Motor neuron (in vitro differentiated cells): ENCODE measurements at places on chromosomes 2 and 18. TPM values are rescaled to one million over a fixed set of nuclear protein-coding genes. Genes with fewer than 3 reads are reported as not detected.

Gene GPR45
- total RNA-seq, result 0.69 and 0.87 TPM in 2 replicates

Gene PKDCC
- total RNA-seq, result 3.2 and 5.2 TPM in 2 replicates

Gene AQP12A
- not detected in 2 replicates for total RNA-seq

Gene SLC39A6
- total RNA-seq, result 63.1 and 73.9 TPM in 2 replicates

Gene PSMA8
- not detected in 2 replicates for total RNA-seq

Gene NOP58
- total RNA-seq, result 91.8 and 96.5 TPM in 2 replicates

Gene SERPINE2
- total RNA-seq, result 18.9 and 20.0 TPM in 2 replicates

Gene BCL2
- 0.97 and 2.3 TPM in 2 replicates for total RNA-seq

Gene GPD2
- 8.4 and 10.2 TPM in 2 replicates for total RNA-seq

Gene MPPE1
- total RNA-seq, result 32.9 and 41.3 TPM in 2 replicates

Gene LDLRAD4
- total RNA-seq, result 2.1 and 3.2 TPM in 2 replicates

Gene KIF5C
- total RNA-seq, result 271 and 276 TPM in 2 replicates

Gene CNOT9
- 47.3 and 48.8 TPM in 2 replicates for total RNA-seq

Gene RETREG2
- total RNA-seq, result 97.5 and 102 TPM in 2 replicates

Gene C2orf72
- 0.69 TPM in 1 of 2 replicates, not detected in the other for total RNA-seq

Gene MC2R
- not detected in 2 replicates for total RNA-seq

Gene ZNF396
- total RNA-seq, result 2.6 and 3.3 TPM in 2 replicates

Gene GPR35
- 0.41 and 0.91 TPM in 2 replicates for total RNA-seq

Gene ALPP
- 0.97 and 1.6 TPM in 2 replicates for total RNA-seq

Gene PLA2R1
- total RNA-seq, result 5.0 and 6.0 TPM in 2 replicates

Gene SP5
- total RNA-seq, result 0.16 TPM in 1 of 2 replicates, not detected in the other

Gene SNX17
- total RNA-seq, result 56.2 and 58.1 TPM in 2 replicates

Gene PRADC1
- 14.7 and 16.3 TPM in 2 replicates for total RNA-seq

Gene ERICH2
- not detected in 2 replicates for total RNA-seq

Gene FAM117B
- 18.3 and 22.3 TPM in 2 replicates for total RNA-seq

Gene FAM237A
- 7.3 and 8.9 TPM in 2 replicates for total RNA-seq

Gene TFCP2L1
- 0.21 and 0.30 TPM in 2 replicates for total RNA-seq

Gene MAP3K19
- 0.66 and 0.87 TPM in 2 replicates for total RNA-seq

Gene RTP5
- total RNA-seq, result 1.5 and 1.8 TPM in 2 replicates

Gene MTIF2
- total RNA-seq, result 27.1 and 29.1 TPM in 2 replicates

Gene FAM110C
- total RNA-seq, result not detected in 2 replicates

Gene GBX2
- 3.5 and 5.1 TPM in 2 replicates for total RNA-seq

Gene DCC
- 0.56 TPM in 1 of 2 replicates, not detected in the other for total RNA-seq

Gene NPPC
- total RNA-seq, result 5.6 and 8.5 TPM in 2 replicates

Gene LIMS2
- total RNA-seq, result 2.0 and 2.4 TPM in 2 replicates

Gene NEUROD1
- total RNA-seq, result 0.21 TPM in 1 of 2 replicates, not detected in the other

Gene TWSG1
- 36.4 and 45.6 TPM in 2 replicates for total RNA-seq
